ENCODE measurements at places on chromosomes 7 and 10.

GRCh38 chr7:2710286-2710655, 22.3 kb downstream of the AMZ1 start:
- no peak for ATAC-seq

GRCh38 chr10:17453373-17454091, 863 bp downstream of the ST8SIA6 start:
- peak; percentile 76 for ATAC-seq

- no peak for ATAC-seq
Measured at GRCh38 chr10:120559800-120560199, 102.8 kb downstream of the PLPP4 start.

DNA sequence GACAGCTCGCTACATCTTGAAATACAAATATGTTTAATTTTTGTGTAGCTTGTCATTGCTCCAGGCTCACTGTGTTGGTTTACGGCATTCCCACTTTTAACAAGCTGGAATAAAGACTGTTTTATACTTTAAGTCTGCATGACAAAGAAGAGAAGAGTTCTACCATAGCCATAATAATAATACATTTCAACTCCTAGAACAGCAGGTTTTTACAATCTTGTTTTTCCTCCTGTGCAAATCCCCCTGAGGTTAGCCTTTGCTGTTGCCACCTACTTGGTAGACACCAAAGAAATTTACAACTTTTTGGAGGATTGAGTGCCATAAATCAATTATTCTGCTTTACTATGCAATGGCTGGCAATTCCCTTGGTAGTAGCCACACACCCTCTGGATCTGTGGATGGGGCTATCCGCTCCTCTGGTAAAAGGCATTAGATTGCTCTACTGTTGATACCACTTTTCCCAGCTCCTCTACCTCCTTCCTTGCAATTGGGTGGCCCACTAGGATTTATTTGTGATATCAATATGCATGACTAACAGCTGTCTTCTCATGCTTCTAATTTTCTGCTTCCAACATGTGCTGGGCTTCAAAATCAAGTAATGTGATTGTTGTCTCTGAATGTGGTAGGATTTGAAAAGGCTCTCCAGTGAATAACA, 60.2 kb downstream of the SFMBT2 start:
- no peak for ATAC-seq

DNA sequence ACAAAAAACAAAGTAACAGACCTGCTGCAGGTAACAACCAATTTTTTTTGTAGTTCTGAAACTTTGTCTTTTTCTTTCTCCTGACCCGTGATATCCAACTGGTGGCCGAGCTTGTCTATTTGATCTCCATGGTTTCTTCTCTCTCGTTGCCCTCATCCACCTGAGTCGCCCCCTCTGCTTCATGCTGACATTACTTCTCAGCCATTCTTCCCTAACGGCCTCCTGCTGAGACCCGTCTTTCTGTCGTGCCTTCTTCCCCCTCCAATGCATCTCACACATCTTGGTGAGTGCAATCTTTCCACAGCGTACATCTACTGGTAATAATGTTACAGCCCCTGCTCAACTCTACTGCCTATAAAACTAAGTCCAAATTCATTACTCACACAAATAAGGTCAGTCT, 352.9 kb downstream of the RNLS start:
- ATAC-seq, result no peak

GRCh38 chr10:33233635-33234034, 100.8 kb downstream of the NRP1 start:
- no peak for ATAC-seq

DNA sequence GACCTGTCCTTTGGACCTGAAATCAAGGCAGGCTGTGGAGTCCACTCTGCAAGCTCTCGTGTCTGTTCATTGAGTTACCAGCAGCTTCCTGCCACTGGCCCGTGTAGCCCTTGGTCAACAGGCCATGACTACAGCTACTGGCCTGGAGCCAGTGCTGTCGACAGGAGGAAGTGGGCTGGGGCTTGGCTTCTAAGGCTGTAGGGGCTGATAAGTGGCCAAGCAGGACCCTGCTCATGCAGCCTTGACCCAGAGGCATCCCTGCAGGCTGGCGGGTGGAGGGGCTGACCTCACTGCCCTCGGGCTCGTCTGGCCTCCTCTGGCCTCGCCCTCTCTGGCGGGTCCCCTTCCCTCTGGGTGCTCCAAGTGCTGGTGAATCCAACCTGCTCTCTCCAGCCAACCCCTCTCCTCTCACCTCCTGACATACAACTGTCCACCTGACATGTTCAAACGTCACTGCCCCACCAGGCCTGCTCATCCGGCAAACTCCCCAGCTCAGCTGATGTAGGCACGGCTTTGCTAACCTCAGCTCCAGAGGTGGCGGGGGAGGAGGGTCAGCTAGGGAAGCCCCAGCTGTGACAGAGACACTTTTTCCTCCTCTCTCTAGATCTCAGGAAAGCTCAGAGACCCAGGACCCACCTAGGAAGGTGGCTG, 188.6 kb upstream of the LYZL2 start:
- no peak for ATAC-seq

GRCh38 chr7:85896531-85896930, 709.7 kb upstream of the SEMA3D start:
- no peak for ATAC-seq

GRCh38 chr10:72883861-72884260, 9.7 kb upstream of the OIT3 start:
- no peak for ATAC-seq
